ENCODE measurements at places on chromosomes 3 and 15.

- no peak for DNase-seq
Measured at GRCh38 chr3:168269001-168269400, 173.3 kb upstream of the GOLIM4 start.

DNA sequence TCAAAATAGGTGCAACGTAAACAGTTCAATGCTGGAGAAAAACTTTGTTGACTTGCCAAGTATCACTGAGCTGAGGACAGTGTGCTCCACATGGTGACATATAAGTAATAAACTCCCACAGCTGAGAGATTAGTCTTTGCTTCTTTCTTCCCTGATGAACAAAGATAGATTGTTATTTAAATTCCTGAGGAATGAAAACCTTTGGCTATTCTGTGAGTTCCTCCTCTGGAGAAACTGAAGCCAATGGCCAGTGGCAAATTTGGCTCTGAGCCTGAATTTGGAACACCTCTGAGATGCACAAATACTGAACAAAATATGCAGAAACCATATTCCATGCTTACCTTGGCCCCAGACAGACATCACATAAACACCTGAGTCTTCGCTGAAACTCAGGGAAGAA lies 63.3 kb downstream of the RPL22L1 start:
- DNase-seq, result no peak

DNA sequence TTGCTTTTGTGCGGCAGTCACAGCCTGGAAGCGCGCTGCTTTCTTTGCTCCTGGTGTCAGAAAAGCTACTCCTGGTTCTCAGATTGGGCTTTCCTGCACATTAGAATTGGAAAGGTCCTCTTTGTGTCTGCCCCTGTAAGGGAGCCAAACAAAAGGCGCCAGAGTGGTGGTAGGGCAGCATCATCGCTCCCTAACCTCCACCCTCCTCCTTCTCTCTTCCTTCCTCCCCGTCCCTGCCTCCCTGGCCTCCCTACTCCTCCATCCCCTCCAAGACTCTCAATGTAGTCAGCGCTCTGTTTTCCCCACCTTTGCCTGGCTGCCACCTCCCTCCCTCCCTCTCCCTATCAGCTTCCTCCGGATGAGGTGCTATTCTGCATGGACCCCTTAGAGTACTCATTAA lies 65.3 kb downstream of the SH3GL3 start:
- DNase-seq, result no peak

DNA sequence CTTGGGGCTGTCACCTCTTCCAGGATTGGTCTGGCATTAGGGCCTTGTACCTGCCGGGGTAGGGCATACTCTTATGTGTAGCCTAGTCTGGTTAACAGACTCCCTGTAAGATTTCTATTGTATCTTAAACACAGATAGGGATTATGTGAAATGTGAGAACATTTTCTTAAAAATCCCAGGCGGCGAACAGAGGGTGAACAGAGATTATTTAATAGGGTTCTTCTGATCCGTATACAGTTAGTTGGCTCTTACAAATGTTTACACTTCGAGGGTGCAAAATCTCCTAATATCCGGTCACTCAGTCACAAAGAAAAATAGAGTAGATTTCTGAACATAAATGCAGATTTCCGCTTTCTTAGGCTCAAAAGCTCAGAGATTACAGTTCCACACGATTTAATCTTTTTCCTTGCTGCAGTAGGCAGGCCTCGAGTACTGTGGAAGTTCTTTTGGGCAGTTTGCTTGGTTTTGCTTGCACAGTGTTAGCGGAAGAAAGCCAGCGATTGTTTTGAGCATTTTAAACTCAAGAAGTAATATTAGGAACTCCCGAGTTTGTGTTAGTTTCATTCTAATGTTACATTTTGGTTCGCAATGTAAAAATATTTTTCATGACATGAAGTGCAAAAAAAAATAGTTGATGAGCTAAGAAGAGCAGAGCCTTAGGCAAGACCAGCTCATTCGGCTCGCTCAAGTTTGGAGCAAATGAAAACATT lies 993 bp downstream of the PLCL2 start:
- DNase-seq, result peak; percentile 22

- peak; percentile 69 for DNase-seq
Measured at GRCh38 chr15:92808598-92809063, 91.5 kb upstream of the CHD2 start.

DNA sequence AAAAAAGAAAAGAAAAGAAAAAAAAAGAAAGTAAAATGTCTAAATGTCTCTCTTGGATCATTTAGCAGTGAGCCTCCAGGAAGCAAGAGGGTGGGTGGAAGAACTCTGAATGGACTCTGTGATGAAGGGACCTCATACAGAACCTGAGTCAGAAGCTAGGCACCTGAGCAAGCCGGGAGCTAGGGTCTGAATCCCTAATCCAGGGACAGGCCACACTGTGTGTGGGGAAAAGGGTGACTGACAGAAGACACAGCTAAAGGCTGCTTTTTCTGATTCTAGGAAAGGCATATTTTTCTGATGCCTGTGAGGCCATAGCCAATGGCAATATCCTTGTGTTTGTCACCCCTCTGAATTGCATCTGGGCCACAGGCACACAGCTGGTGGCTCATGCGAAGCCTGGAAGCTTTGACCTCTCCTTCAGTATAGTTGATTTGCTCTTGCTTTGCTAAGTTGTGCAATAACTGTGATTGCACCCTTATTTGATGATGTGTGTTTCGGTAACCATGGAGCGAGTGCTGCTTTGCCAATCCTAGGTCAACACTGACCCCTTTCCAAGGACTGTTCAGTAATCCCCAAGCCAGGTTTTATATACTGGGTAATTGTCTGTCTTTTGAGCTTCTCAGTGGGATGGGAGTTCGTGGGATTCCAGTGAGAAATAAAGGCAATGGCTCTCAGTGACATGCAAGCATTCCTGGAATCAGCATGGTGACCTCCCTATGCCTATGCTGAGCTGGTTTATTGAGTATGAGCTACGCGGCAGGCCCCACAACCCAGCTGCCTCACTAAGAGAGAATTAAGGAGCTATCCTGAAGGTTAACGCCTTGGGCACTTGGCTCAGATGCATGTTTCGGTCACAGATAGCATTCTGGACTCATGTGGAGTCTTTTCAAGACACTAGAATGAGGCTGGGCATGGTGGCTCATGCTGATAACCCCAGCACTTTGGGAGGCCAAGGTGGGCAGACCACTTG lies 49.0 kb upstream of the OSBPL11 start:
- DNase-seq, result peak; percentile 58

DNA sequence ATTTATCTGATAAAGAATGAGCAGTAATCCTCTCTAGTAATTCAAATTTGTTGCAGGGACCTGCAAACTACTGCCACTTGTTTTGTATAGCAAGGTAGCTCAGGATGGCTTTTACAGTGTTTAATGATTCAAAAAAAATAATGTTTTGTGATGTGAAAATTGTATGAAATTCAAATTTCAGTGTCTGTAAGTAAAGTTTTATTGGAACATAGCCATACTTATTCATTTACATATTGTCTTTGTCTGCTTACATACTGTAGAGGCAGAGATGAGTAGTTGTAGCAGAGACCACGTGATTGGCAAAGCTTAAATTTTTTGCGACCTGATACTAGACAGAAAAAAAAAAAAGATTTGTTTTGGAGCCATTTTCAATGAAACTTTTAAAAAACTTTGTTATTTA lies 6.5 kb upstream of the UTS2B start:
- DNase-seq, result no peak

DNA sequence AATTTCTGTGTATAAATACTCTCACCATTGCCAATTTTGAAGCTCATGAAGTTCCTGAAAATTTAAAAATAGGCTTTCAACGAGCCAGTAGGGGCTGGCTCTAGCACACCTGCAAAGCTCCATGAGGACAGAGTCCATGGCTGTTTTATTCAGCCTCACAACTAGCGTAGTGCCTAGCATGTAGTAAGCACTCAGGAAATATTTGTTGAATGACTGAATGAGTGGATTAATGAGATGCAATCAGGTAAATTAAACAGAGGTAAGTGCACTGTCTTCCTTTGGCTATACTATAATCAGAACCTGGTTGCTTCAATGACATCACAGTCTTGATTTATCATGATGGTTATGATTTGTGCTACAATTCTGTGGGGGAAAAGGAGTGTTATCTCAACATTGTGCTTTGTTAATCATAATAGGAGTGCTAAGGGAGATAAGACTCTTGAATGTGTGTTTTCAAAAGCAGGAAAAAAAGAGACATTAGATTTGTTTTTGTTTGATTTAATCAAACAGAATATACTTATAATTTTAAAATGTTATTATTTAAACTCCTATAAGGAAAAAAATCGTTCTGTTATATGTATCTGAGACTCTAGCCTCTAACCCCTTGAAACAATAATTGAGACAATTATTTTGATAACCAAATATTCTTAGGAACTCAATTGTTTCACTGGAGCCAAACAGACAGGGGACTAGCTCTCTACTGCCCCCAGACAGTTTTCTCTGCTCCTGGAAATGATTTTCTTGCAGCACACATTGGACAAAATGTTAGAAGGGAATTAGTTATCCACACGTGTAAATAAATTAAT lies 171.7 kb upstream of the ATP11B start:
- no peak for DNase-seq

GRCh38 chr3:178856804-178857203 lies 214.8 kb downstream of the ZMAT3 start:
- DNase-seq, result peak; percentile 88

- DNase-seq, result no peak
Measured at GRCh38 chr3:179715582-179715981, 62.7 kb downstream of the USP13 start.

DNA sequence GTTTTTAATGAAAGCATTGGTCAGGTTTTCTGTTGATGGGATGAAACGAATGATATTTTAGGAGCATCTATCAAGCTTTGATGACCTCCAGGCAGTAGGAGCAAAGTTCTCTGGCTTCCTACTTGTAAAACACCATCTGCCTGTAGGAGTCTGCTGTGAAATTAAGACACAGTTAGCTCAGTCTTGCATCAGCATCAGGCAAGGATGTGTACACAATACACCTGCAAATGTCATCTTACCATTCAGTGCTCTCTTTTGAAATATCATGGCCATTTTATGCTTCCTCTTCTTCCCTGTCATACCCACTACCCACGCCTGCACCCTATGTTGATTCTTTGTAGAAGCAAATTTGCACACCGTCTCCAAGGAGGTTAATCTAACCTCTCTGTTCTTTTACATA lies 38.2 kb downstream of the B3GALNT1 start:
- no peak for DNase-seq

Measured in adipocyte (in vitro differentiated cells).